ENCODE measurements at places on chromosomes 4 and X. TPM values are rescaled to one million over a fixed set of nuclear protein-coding genes. Genes with fewer than 3 reads are reported as not detected.

Gene ODAPH
- total RNA-seq, result not detected

Gene DCAF4L1
- total RNA-seq, result under 0.01 TPM

Gene REELD1
- not detected for total RNA-seq

- no peak for DNase-seq
Measured at GRCh38 chrX:110294087-110294486, 23.8 kb downstream of the AMMECR1 start.

DNA sequence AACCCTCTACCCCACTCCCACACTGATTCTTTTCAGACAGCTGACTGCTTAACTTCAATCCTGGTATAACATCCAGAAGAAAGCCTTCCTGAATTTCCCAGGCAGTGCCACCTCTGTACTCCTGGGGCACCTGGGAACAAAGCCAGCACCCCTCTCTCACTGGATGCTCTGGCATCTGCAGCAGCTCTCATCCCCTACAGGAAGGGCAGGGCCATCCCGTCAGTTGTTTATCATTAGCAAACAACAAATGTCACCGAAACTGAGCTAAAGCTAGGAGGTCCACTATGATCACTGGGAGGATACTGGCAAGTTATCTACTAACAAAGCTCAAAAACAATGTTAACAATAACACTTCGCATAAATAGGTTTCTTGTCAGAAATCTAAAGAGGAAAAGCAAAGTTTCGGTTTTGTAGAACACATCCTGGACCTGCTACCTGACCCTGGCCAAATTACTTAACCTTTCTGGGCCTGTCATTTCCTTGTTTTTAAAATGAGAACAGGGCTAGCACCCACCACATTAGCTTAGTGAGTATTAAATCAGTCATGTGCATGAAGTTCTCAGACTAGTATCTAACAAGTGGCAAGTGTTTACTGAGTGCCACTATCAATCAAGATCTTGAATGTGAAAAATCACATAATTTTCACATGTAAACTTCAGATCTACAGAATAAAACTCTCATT lies 86.6 kb downstream of the NR3C2 start:
- no peak for DNase-seq

- DNase-seq, result no peak
Measured at GRCh38 chrX:69313617-69314290, 148.5 kb upstream of the PJA1 start.

Gene INTU
- 9.6 TPM for total RNA-seq

GRCh38 chrX:7086384-7086783 lies 61.1 kb upstream of the STS start:
- DNase-seq, result no peak

GRCh38 chr4:118762730-118763477 lies 73.0 kb downstream of the SEC24D start:
- DNase-seq, result no peak

DNA sequence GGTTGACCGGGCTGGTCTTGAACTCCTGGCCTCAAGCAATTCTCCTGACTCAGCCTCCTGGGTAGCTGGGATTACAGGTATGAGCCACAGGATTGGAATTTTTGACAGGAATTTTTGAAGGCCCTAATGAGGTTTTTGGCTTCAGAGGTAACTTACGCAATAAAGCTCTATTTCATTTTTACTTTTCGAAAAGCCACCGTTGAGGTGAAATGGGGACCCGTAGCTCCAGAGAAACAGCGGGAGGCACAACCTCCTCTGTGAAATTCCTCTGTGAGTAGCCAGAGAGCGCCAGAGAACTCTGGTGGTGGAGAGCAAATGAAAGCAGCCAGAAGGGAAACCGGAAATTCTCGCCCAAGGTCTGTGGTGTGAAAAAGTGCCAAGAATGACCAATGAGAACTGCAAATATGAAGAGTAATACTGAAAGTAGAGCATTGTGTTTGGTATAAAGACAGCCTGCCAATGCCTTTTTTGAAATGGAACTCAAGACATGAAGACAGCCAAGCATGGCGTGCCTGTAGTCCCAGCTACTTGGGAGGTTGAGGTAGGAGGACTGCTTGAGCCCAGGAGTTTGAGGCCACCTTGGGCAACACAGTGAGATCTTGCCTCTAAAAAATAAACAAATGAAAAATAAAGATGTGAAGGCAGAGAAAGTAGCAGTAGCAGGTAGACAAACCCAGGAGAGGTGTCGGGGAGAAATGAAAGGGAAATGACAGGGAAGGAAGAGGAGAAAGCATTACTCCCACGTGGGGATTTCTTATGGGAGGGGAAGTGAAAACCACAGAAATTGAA lies 33.0 kb upstream of the TMEM131L start:
- peak; percentile 74 for DNase-seq

- DNase-seq, result peak; percentile 96
Measured at GRCh38 chrX:73851014-73852009, 288.3 kb downstream of the CHIC1 start.

DNA sequence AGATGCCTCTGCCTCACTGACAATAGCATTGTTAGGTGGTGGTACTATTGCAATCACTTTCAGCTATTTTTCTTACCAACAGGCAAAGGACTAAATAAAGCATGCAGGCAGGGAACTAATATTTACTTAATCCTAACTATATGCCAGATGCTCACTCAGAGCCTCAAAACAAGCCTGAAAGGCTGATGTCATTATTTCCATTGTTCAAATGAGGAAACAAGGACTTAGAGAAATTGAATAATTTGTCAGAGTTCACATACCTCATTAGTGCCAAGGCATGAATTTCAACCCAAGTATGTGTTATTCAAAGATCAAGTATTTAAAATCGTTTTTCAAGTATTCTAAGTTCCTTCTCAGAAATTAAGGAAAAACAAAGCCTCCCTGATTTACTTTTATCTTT lies 374.9 kb upstream of the TECRL start:
- no peak for DNase-seq

Gene MGARP
- 1.4 TPM for total RNA-seq

DNA sequence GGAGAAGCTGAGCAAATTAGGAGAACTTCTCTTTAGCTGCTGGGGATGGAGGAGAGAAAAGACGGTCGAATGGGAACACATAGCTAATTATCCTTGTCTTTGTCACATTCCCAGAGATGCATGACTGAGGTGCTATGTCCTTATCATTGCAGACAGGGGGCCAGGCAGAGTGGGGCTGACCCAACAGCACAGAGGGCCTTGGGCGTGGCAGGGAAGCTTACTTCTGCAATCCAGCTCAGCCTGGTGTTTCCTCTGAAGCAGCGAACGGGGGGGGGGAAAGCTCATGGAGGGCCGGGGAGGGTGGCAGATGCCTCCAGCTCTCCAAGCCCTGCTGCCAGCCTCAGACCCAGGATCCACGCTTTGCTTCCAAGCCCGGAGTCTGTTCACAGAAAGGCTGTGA lies 50.8 kb upstream of the HOPX start:
- DNase-seq, result no peak

- no peak for DNase-seq
Measured at GRCh38 chr4:23324021-23324690, 565.7 kb downstream of the PPARGC1A start.

DNA sequence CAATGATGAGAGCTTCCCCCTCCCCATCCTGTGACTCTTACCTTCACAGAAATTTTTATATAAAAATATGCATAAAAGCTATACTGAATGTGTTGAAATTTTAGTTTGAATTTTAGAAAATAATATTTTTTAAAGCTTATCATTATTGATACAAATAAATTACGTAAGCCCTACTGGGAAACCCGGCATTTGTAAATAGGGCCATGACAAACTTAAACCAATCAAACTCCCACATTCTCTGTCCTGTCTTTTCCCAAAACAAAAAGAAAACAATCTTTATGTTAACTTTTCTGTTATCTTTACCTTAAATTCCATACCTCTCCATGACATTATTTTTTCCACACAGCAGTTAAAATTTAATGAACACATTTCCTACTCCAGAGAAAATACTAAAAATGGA lies 2.6 kb downstream of the CNOT6L start:
- no peak for DNase-seq

GRCh38 chr4:182847576-182848450 lies 69.4 kb downstream of the DCTD start:
- no peak for DNase-seq

DNA sequence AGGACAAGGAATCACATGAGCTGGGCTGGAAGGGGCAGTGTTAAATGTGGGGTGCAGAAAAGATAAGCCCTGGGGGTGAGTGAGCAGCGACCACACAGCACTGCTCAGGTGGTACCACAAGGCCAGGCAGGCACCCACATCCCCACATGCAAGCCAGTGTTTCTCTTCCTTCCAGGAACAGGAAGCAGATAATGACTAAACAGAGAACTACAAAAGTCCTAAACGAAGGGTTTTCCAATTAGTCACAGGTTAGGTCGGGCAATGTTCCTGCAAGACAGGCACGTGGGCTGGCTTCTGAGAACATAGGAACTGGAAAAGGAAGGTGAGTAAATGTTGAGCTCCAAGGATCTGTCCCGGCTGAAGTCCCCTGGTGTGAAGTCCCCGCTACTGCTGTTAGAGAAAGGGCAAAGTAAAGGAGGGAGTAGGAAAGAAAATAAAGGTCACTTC lies 19.5 kb downstream of the RELL1 start:
- DNase-seq, result no peak

GRCh38 chr4:7103031-7103606 lies 35.3 kb upstream of the GRPEL1 start:
- peak; percentile 95 for DNase-seq

DNA sequence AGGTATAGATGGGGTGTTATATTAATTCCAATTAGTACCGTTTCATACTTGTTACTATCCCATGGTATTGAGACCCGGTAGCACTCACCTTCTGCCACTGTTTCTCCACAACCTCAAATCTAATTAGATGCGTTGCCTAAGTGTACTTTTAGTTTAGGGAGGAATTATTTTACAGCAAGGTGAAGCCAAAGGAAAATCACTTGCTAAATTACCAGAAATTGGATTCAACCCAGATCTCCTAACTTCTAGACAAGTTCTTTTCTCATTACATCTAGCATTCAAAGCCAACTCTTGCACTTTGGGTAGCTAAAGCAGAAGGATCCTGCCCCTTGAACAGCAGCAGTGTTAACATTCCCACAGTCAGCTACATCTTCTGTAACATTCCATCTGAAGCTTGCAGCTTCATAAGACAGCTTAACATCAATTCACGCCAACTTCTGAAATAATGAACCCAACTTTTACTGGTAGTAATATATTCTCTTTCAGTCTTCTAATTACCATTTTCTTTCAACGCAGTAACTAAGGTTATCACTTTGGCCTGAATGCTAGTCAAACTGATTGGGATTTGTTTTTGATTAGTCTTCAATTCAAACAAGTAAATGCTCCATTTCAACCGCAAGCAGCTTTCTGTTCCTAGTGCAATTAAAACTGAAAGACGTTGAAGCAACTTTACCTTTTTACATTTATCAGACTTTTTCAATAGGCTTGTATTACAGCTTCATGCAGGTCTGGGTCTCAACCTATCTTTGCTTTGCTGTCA lies 934 bp upstream of the SEC31A start:
- DNase-seq, result no peak

DNA sequence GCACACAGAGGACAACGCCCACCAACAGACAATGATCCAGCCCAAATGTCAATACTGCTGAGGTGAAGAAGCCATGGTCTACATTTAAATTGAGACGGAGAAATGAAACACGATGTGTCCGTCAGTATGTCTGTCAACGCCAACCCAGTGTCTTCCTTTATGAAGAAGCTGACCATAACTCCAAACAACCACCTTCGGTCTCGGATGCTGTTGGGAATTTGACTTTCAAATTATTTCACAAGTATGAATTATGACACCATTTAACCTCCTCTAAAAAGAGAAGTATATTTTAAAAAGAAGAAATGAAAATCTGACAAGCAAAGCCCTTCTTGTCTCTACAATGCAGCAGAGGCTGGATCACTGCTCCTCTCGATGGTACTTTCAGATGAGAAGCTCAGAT lies 123.7 kb upstream of the MAP3K15 start:
- no peak for DNase-seq

DNA sequence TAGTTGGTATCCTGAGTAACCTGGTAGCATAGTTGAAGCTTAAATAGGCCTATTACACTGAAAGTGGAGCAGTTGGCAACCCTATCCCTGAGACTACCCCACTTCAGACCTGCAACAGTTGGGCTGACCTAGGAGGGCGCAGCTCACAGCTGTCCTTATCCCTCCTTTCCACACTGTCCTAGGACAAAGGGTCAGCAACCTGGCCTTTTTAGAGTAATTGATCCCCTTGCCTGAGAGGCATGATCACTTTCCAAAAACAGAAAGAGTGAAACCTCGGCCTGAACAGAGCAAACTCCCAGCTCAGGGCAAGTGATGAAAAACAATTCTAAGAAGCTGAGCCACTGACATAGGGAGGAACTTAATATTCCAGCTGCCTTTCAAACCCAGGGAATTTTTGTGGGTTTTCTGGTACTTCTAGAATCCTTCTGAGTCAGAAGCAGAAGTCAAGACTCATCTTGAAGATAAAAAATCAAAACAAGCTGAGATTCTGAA lies 94.9 kb upstream of the MYOZ2 start:
- no peak for DNase-seq

GRCh38 chr4:18981234-18981615 lies 959.7 kb upstream of the LCORL start:
- no peak for DNase-seq

DNA sequence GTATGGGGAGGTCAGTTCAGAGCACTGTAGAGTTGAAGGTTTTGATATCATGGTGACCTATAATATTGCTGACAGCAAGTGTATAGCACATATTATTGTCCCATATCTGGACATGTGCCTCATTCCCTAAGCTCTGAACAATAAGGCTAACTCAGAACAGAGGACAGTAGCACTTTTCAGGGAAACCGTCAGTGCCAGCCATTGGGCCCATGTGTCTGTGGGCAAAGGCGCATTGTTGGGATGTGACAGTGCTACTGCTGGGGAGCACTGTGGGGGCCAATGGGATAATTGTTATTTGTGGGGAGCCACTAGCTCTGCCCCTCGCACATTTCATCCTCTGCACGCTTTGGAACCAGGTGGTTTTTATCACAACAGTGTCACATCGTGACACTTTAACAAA lies 136.2 kb downstream of the ELOVL6 start:
- no peak for DNase-seq

Gene SOWAHD
- total RNA-seq, result 0.54 TPM

GRCh38 chr4:17336524-17336961 lies 175.3 kb downstream of the QDPR start:
- peak; percentile 71 for DNase-seq

Gene SRD5A3
- total RNA-seq, result 2.2 TPM

DNA sequence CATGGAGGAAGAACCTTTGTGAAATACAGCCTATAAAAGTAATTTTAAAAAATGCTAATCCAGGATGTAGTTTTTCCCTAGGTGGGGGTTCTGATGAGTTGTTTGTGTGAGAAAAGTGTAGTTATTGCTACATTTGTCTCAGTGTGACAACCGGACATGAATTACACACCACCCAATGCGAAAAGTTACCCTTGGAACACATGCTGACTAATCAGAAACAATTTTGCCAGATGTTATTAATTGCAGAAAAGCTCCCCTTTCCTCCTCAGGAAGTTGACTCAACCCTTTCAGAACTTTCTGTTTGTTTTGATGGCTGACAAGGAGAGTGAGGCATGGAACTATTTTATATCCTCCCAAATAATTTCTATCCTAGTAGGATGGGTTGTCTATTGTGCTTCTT lies 38.1 kb upstream of the EDA2R start:
- no peak for DNase-seq

- no peak for DNase-seq
Measured at GRCh38 chr4:47271291-47271690, 192.2 kb downstream of the COMMD8 start.

GRCh38 chrX:138756234-138756633 lies 44.7 kb upstream of the FGF13 start:
- DNase-seq, result no peak

GRCh38 chr4:8334786-8335460 lies 65.4 kb downstream of the HTRA3 start:
- peak; percentile 55 for DNase-seq

Gene DMRTC1
- not detected for total RNA-seq
